ENCODE measurements at places on chromosomes 7 and 10. TPM values are rescaled to one million over a fixed set of nuclear protein-coding genes. Genes with fewer than 3 reads are reported as not detected.

GRCh38 chr7:145978769-145979168 is 137.8 kb upstream of the CNTNAP2 start:
- DNase-seq = no peak

- no peak for DNase-seq
These were observed 30.3 kb downstream of the CCNJ start for GRCh38 chr10:96073722-96074121.

GRCh38 chr7:81618396-81619014 is 151.3 kb downstream of the HGF start:
- DNase-seq = no peak

GRCh38 chr10:95792211-95792780 is 36.3 kb downstream of the ENTPD1 start:
- no peak for DNase-seq

GRCh38 chr10:12660812-12661211 is 311.5 kb downstream of the CAMK1D start:
- DNase-seq = no peak

DNA sequence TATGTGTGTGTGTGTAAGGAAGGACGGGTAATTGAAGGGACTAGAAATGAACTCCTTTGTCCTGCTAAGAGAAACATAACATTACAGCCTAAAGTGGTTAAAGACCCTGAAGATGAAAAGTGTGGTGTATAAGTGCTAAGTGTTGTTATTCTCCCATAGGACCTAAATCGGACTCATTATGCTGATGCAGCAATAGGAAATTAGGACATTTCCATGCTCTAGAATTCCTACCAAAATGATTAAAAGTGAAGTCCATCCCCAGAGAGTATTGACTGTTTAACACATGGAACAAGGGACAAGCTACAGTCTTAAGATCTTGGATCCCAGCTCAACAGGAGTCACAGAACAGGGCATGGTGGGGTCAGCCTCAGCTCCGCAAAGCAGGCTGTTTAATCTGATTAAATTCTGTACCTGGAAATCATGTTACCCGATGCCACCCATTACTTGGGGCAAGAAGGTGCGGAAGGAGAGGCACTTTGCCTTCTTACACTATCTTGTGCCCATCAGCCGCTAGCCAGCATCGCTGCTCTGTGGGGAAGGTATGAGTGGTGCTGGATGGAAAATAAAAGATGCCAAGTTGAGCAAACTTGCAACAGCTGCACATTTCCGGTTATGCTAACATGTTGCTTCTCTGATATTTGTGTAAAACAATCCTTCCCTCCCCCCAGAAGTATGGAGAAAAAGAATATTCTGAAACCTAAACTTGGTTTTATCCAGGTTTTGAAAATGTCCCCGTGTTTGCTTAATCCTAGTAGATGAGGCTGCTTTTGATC is 100.5 kb downstream of the CREB5 start:
- DNase-seq = no peak

GRCh38 chr10:81367132-81367531 is 507.9 kb upstream of the NRG3 start:
- DNase-seq = no peak

DNA sequence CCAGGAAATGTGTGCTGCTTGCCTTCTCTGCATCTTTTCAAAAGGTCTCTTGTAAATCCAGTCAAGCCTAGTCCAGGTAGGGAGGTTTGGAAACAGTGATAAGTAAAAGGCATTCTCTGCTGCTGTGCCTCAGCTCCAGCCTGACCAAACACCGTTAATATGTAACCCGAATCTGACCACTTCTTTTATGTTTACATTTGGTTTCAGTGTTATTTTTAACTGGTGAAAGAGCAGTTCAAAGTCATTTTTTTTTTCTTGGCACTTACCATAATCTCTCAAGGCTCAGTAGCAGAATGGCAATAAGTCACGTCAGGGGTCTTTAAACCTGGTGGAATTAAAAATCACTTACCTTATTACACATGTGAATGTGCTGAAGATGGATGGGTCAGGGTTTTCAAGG is 216.8 kb downstream of the PTEN start:
- DNase-seq = no peak

DNA sequence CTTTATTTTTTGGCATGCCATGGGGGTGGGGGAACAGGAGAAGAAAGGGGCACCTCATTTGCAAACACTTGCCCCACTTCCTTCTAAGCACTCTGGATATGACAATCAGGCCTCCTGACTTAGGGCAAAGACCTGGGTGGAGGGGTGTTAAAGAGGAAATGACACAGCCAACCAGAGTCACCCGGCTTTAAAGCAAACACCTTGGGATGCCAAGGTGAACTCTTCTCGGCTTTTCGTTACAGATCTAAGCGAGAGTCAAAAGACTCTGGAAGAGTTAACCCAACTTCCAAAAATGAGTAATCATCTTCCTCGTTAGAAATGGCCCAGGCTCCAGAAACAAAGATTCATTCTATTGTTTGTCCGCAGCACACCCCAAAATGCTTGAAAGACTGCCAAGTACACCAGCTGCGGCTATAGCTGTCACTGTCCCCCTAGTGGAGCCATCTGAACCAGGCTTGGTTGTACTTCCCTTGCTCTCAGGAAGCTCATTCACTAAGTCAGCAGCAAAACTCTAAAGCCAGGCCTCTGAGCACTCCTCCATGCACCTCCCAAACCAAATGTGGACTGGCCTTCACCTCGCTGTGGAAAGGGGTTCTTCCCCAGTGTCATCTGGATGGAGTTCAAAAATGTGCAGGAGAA is 24.8 kb downstream of the FAM53B start:
- DNase-seq = peak; percentile 71

- no peak for DNase-seq
These were observed 1043.5 kb upstream of the SORCS1 start for GRCh38 chr10:108208038-108208437.

DNA sequence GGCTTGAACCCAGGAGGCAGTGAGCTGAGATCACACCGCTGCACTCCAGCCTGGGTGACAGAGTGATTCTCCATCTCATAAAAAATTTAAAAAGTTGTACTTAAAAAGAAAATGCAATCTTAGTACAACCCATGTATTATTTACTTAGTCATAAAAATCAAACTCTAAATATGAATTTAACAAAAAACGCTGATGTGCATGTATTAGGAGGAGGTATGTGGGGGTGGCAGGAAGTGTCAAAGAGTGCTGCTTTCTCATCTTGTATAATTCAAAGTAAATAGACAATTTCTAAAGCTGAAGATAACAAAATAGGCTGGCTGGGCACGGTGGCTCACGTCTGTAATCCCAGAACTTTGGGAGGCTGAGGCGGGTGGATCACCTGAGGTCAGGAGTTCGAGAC is 81.0 kb upstream of the NRBF2 start:
- DNase-seq = no peak

GRCh38 chr7:131548371-131548770 is 8.1 kb downstream of the PODXL start:
- no peak for DNase-seq

GRCh38 chr7:27697861-27698430 is 35.3 kb upstream of the HIBADH start:
- DNase-seq = no peak

DNA sequence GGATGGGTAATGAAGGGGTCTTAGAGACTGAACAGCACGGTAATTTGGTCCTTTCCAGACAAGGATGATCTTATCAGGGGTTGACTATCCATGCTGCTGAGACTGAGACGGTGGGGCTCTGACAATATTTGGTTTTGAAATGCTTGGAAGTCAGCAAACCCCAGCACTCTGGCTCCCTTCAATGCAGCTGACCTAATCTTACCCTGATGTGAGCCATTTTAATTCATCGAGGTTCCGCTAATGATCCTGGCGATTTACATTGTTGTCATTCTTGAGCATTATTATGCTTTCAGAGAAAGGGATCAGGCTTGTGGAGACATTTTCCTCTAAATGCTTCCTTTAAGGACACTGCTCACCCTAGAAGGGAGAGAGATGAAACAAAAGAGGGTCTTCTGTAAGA is 114.6 kb upstream of the BMPER start:
- DNase-seq = peak; percentile 38

DNA sequence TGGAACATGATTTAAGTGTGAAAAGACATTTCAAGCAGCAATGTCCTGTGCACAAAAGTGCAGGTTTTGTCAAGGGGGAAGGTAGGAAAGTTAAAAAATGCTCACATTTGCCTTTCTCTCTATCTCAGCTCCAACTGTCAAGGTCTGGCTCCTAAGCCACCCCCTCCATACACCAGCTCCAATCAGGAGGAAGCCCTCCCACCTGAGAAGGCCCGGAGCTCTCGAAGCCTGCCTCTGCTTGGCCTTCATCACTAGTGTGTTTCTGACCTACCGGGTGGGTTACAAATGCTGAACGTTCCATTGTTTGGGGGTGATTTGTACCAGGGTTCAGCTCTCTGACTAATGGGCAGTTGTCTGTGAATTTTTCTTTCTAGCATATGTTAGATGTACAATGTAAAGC is 14.2 kb downstream of the CRHR2 start:
- no peak for DNase-seq

The HOGA1 gene
- total RNA-seq = not detected

The STRA8 gene
- not detected for total RNA-seq

The EIF5AL1 gene
- total RNA-seq = 0.73 TPM

The CTAGE4 gene
- 7.5 TPM for total RNA-seq

The MRPL43 gene
- total RNA-seq = 106 TPM

The CYP2C8 gene
- 0.70 TPM for total RNA-seq

Data from H7 (cell line).